Stimulated activated CD4-positive, alpha-beta T cell treated with anti-CD3 and anti-CD28 coated beads, Interleukin-12 subunit alpha, Interleukin-12 subunit beta, amount 100 ng/mL, for 4 hours (primary cell): ENCODE measurements at places on chromosomes 7 and 10.

DNA sequence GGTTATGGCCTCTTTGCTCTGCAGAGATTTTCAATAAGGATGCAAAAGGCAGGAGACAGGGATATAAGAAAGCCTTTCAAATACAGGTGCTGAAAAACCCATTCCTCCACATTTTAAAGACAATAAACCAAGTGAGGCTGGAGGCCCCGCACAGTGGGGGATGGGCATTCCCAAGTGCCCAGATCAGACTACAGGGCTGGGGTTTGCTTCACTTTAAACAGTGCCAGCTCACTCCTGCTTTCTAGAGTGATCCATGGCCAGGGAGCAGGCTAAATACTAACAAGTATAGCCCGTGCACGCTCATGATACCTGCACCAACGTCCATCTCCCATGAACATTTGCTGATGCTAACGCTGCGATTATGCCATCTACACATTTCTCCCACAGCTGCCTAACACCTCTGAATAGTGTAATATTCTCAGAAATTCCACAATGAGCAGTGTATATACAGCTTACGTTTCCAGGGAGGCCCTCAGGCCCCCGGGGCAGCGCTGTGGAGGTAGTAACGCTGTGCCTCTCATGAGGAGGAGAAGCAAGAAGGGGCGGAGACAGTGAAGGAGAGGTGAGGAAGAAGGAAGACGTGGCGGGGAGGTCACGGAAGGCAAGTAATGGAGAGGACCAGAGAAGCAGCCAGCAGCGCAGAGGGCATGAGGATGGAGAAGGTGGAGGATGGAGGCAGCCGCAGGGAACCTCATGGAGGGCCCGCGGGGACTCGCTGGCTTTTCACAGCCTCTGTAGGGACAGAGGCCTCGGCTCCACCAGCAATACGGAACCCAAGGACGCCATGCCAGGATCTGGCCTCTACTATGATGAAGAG lies 141.7 kb downstream of the USP6NL start:
- DNase-seq: no peak

DNA sequence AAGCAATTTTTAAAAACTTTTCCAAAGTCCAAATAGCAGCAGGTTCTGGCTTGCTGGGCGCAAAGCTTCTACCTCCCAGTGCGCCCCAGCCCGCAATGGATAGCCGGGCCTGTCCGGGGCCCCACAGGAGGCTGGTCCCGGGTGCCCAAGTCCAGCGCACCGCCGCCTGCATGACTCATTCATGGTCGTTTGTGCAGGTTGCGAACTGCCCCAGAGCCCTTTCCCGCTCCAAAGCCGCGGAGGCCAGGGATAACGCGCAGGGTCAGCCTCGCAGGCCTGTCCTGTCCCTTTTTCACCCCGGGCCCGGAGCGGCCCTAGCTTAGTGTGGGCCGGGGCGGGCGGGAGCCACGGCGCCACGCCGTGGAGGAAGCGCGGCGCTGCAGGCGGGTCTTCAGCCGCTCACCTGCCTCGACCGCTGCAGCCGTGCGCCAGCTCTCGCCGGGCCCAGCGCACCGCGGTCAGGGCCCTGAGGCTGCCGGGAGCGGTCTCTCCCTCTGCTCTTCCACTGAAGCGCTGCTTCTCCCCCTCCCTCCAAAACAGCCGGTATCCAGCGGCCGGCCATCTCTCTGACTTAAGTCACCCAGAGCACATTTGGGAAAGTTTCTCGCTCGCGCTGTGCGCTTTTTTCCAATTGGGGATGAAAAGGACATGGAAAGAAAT lies 1.7 kb upstream of the EGR2 start:
- peak; percentile 73 for DNase-seq

DNA sequence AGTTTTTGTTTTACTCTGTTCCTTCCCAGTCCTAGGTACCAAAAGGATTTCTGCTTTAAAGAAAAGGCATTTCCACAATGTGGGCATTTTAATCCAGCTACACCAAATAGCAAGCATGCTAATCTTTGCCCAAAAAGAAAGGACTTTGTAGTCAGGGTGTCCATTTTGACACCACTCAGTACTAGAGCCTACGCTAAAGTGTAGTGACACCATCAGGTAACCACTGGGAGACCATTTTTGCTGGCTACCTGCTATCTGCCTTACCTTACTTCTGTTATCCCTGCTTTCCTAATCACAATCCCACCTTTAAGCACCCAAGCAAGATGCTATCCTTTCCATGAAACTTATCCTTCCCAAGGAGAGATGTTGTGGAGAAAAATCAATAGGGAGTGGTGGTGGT lies 129.7 kb downstream of the VPS50 start:
- DNase-seq: no peak

- no peak for DNase-seq
These were observed 35.9 kb upstream of the PTPN12 start for GRCh38 chr7:77501192-77501515.

GRCh38 chr10:11927746-11928145 lies 104.6 kb downstream of the PROSER2 start:
- DNase-seq: no peak

- no peak for DNase-seq
These were observed 37.2 kb upstream of the SLC35G1 start for GRCh38 chr10:93856349-93857145.

DNA sequence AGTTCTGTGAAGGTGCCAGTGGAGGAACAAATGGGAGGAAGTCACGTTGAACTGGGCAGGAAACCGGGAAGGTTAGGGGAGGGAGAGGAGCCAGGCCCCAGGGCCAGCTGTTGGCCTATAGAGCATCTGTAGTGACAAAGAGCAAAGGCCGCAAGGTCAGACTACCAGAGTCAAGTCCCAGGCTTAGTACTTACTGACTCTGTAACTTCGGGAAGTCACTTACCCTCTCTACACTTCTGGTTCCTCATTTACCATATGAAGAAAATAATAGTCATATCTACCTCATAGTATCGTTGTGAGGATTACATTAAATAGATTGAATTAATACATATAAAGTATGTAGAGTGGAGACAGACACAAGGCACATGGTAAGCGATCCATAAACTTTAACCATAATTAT lies 101.8 kb upstream of the FZD1 start:
- no peak for DNase-seq

DNA sequence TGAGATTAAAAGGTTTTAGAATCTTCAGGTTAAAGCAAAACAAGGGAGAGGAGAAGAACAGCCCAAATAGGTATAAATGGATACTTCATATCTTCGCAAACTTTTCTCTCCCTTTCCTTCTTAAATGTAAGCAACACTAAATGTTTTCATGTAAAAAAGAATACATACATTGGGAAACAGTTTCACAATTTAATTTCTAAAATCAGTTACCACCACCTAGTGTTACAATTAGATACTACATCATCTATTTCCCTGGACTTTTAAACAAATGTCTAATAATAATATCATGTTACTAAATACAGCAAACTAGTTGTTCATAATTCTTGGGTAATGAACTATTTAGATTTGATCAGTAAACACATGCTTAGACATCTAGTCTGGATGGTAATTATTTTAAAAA lies 35.8 kb downstream of the MINDY3 start:
- no peak for DNase-seq

DNA sequence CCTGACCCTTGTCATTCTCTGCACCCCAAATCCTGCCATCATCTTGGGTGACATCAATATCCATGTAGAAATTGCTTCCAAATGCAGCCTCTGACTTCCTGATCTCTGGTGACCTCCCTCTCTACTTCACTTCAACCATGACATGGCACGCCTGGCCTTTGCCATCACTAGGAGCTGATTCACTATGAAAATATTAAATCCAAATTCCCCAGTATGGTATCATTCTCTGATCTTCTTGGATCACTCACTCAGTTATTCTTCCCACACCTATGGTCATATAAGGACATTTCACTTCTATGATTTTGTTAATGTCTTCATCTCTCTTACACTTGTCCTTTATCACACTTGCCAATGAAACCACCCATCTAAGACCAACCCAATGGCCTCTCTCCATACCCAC lies 73.7 kb upstream of the ODAD2 start:
- DNase-seq: no peak

- DNase-seq: no peak
These were observed 2.5 kb upstream of the MUC3A start for GRCh38 chr7:100946766-100947365.

GRCh38 chr10:98196985-98197384 lies 62.5 kb downstream of the R3HCC1L start:
- no peak for DNase-seq

GRCh38 chr7:157930926-157931466 lies 594.2 kb downstream of the DNAJB6 start:
- no peak for DNase-seq

DNA sequence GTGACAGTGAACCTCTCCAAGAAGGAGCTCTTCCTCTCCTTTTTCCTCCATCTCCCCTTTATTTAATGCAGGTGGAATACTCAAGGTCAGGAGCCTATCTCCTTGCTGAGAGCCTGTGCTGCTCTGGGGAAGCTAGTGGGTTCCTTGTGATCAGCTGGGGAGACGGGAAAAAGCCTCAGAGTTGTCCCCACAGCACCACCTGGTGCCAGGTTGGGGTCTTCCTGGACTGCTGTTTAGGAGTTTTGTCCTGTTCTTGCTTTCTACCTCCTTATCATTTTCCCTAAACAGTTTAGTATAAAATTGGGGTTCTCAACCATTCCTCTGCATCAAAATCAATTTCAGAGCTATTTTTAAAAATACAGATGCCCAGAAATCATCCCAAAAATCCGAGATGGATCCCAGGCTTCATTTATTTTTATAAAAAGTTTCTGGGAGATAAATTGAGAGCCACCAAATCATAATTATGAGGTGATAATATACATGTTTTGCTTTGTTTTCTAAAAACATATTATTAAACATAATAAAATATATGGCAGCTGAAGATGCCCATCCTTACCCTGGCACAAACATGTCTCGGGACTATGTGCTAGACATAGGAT lies 44.3 kb downstream of the MACC1 start:
- no peak for DNase-seq

DNA sequence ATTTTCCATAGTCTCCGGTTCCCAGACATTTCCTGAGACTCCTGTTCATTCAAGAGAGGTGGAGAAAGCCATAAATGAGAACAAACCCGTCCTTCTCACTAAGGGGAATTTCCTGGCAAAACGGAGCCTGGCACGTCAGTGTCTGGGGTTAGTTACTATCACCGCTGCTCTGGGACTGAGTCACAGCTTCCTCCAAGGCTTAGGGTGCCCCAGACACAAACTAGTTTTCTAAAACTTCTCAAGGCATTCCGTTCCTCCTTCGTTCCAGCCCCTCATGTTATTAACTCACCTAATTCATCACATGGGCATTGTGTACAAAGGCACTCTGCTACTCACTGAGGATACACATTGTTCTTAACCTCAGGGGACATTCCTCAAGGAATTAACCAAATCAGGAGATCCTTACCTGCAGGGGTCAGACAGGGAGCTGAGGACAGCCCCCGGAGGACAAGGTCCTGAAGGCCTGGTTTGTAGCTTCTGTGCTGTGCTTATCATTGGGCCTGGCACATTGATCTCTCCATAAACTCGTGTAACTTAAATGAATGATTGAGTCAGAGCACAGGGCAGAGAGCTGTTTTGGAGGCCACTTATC lies 103.0 kb upstream of the KLF6 start:
- DNase-seq: peak; percentile 30

DNA sequence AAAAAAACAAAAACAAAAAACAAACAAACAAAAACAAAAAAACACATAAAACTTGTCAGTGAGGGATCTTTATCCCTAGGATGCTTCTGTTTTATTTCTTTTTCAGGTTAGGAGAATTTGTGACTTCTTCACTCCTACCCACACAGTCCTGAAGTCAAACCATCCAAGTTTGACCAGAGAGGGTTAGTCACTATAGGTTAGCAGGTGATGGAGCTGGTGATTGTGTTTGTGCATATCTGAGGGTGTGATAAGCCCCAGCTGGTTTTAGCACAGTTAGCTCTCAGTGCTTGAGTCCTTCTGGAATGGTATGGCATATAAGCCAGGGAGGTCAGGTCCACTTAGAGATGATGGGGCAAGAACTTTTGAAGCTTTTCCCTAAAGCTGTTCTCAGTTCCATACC lies 11.8 kb upstream of the IKZF1 start:
- no peak for DNase-seq

DNA sequence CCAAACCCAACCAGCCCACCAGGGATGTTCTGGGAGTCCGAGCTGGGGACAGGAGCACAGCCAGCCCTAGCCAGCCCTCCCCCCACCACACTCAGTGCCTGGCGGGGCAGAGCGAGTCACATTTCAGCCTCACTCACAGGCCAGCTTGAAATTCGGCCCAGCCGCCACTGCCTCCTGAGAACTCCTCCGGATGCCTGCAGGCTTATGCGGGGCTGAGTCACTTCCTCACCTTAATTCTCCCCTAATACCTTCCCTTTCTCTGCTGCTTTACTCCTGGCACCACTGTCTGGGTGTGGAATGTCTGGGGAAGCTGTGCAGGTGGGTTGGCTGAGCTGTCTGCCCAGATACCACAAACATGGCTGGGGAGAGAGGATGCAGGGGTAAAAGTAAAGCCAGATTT lies 22.6 kb upstream of the DLG5 start:
- DNase-seq: no peak

DNA sequence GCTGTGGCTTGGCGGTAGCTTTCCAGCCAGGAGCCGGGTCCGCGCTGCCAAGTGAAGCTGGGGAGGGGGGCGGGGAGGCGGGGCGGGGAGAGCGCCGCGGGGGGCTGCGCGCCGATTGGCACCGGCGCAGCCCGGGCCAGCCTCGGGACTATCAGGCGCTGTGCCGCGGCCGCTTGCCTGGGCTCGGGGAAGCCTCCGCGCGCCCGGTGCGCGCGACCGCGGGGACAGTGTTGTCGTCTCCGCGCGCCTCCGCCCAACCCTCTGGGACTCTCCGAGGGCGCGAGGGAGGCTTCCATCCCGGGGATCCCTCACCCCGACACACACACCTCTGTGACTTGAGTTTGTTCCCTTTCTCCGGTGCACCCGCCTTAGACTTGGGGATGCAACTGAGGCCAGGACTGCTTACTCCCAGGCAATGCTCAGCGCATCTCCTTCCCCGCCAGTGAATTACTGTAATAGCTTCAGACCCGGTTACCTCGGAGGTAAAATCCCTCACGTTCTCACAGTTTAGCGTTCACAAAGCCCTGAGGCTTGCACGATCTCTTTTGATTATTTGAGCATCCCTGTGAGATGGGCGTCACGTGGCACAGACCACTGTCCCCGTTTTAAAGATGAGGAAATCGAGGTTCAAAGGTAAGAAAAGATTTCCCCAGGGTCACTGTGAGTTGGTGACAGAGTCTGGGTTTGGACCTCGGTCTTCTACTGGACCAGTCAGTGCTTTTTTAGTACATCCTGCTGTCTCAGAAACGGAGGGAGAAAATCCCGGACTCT lies at the start of gene NKX1-2:
Gene NKX1-2 (minus strand): TSS at position 24 of the 771 bp plus-strand sequence. CDS start 92 bp downstream, outside the sequence.
- DNase-seq: no peak

DNA sequence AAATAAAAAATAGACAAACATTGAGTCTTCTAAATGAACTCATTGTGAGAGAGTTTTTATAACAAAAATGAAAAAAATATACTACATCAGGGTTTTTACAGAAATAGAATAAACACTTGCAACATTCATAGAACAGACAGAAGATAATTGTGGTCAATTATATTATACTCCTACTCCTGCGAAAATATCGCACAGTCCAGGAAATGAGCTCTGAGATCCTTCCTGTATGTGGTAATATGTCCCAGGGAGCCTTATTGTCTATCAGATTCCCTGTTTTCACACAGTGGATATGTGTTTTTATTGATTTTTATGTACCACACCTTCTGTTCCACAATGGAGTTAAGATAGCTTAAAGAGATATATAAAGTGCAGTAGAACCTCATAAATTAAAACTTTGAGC lies 27.5 kb upstream of the RELN start:
- no peak for DNase-seq
